GOT3 (cell line): ENCODE measurements at places on chromosomes 7 and 10.
A peak's percentile ranks its signal among the peaks of the same experiment; 100 is the strongest.

GRCh38 chr7:147298611-147299043 is 1182.0 kb downstream of the CNTNAP2 start:
- no peak for DNase-seq

DNA sequence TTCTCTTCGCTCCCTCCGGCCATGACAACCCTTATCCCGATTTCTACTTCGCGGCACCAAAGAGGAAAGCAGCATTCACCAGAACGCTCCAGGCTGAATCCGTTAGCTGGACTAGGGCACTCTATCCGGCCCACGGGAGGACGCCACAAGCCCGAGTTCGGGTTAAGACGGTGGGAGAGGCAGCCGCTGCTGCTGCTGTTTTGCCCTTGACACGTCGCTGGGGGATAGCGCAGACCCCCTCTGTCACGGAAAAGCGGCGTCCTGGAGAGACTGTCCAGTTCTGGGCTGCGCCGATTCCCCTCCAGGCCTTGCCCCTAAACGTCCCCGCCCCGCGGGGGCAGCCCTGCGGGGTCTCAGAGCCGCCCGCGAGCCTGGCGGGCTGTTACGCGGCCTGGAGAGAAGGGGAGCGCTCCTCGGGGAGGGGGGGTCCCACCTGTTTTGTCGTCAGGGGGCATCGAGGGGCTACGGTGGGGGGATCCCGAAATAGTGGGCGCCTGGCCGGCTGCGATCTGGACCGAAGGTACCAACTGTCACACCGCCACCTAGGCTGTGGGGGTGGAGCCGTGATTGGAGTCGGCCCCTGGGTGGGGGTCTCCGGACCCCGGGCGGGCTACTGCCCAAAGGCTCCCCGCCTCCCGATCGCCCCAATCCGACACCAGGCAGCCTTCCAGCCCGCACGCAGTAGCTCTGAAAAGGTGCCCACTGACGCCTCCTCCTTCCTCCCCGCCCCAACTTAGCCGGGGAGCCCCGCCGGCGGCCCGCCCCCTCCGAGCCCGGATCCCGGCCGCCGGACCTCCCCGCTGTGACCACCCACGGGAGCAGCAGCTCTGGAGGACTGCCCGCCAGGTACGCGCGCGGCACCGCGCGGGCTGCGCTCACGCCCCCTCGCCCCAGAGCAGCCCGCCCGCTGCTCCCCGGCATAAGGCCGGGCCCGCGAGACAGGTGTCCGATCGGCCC is 772 bp downstream of the SGMS1 start:
- DNase-seq = no peak

DNA sequence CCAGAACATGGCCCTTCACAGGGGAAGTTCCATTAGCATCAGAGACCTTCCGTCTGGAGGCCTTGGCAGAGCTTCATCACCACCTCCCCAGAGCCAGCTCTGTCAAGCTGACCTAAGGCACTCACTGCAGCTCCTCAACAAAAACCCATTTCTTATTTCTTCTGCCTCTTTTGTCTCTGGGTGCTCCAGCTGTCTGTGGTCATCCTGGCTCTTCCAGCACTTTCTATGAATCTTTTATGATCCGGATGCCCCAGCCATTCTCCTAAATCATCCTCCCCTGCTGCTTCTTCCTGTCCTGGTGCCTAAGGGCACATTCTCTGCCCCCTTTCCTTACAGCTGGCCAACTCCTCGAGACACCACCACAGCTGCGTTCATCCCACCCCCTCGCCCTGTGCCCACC is 171.7 kb upstream of the INSYN2A start:
- no peak for DNase-seq

DNA sequence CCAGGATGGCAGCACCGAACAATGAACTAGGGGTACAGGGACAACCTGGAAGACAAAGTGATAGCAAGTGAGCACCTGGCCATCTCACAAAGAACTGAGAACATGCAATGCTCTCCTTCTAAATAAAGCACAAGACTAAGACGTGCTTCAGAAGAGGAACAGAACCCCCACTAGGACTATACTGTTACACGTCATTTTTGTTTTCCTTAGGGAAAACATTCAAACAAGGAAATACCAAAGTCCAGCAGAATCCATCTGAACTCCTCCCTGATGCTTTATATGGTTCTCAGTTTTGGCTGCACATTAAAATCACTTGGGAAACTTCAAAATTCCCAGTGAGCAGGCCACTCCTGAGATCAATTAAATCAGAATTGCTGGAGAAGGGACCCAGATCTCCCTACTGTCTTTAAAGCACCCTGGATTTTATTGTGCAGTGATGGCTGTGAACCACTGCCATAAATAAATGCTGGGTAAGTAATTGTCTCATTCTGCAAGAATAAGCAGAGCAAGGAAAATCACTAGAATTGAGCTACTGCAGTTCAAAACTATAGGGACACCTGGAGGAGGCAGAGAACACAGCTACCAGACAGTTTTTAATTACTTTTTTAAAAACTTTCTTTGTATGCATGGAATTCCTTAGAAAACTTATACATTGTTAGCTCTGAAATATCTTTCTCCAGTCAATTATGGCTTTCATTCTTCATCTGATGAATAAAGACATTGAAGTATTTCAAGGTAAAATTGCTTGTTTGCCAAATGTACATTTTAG is 866.5 kb upstream of the GHITM start:
- no peak for DNase-seq

GRCh38 chr10:62779487-62780248 is 24.9 kb upstream of the ADO start:
- no peak for DNase-seq

GRCh38 chr10:74329873-74330272 is 178.9 kb downstream of the ADK start:
- no peak for DNase-seq

GRCh38 chr10:16995867-16996529 is 133.6 kb downstream of the CUBN start:
- DNase-seq = no peak

- DNase-seq = no peak
Observed at GRCh38 chr7:149599636-149600206, 102.1 kb upstream of the ZNF746 start.

DNA sequence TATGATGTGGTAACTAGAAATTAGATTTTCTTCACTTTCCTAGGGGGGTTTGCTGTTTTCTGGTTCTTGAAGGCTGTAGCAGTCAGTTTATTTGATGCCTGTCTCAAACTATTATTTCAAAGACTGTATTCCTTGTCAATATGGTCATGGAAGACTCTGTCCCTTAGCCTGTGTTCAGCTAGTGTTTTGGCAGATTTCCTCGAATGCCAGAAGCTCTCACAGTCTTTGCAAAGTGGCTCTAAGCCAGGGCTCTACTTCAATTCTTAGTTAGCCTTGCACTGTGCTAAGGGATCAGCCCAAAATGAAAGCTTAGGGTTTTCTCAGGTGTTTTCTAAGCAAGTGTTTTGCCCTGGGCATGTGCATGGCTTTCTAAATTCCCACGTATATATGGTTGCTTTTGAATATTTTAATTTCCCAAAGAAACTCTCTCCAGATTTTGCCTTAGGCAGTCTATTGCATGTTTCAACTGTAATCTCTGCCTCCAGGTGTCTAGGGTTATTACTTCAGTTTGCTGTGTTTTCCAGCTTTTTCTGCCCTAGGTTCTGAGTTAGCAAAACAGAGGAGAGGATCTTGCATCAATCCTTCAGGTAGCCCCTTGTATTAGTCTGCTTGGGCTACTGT is 7.2 kb upstream of the C1GALT1 start:
- DNase-seq = no peak

GRCh38 chr7:26686448-26686981 is 177.9 kb downstream of the SKAP2 start:
- no peak for DNase-seq

- no peak for DNase-seq
Observed at GRCh38 chr10:74898201-74898976, 72.0 kb downstream of the KAT6B start.

DNA sequence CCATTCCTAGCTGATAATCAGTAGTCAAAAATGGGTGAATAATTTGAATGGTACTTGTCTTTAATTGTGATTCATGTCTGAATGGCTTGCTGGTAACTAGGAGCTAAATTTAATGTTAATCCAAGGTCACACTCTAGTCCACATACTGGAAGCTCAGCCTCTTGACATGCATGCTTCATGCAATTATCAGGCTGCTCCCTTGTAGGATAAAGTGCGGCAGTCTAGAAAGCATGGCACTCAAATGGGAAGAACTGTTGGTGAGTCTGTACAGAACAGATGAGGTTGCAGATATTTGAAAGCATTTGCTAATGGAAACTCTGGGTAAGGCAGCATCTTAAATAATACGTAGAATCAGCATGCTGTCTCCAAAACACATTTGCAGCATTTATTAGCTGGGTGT is 499.4 kb downstream of the AUTS2 start:
- no peak for DNase-seq

DNA sequence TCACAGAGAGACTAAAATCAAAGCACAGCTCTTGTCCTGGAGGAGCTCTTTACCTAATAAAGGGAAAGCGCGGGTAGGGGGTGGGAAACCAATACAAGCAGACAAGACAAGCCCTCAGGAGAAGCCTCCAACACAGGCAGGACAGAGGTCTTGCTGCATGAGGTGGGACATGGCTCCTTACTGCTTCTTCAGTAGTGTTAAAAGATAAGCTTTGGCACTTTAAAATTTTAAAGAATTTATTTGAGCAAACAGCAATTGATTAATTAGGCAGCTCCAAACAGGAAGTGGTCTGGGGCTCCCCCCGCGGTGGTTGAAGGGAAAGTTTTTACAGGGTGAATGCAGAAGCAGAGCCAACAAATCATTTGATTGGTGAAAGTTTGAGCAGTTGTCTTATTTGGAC is 50.3 kb upstream of the MACC1 start:
- no peak for DNase-seq

- DNase-seq = no peak
Observed at GRCh38 chr7:55073051-55073511, 54.3 kb downstream of the EGFR start.

DNA sequence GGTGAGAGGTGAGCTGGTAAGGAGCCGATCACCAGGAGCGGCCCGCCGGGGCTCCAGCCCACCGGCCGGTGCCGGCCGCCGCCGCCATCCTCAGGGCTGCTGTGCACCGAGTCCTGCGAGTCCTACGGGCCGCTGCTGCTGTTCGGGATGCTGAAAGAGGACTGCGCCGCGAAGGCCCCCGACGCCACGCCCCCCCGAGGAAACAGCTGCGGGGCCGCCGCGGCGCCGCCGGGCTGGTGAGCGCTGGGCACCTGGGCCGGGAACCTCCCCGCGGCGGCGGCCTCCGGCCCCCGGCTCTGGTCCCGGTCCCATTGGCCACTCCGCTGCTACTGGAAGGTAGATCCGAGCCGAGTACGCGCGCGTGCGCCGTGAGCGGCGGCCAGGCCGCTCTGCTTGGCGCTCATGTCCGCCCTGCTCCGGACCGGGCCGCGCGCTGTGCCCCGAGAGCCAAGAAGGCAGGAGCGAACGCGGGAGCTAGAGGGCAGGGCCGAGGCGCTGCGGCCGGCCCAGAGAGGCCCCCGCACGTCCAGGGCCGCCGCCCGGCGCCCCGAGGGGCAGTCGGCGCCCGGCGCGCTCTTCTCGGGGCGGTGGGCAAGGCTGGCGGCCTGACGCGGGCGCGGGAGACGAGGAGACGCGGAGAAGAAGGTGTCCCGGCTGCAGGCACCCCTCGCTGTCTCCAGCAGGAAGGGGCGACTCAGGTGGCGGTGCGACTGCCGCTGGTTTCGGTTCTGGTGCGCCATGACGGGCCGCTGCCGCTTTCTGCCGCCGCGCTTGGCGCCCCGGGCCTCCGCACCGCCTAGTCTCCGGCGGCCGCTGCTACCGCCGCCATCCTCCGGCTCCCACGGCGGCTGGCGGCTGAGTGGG is 121.3 kb upstream of the WIPF3 start:
- peak; percentile 23 for DNase-seq

DNA sequence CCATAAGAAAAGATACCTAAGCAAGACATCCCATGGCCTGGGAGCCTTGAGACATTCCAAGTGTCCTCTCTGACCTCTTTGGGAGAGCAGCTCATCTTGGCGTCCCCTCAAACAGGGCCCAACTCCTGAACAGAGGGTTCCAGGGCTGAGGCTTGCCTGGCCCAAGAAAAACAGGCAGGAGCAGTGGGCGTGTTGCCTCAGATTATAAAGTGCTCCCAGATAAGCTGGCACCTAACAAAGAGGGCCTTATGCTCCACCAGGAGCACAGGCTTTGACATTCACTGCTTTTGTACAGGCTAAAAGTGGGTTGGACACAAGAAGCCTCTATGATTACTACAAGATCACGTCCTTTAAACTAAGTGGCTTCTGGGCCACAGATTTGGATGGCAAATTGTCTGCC is 193.1 kb downstream of the FGFR2 start:
- no peak for DNase-seq

- no peak for DNase-seq
Observed at GRCh38 chr10:96450529-96451207, 63.1 kb downstream of the TLL2 start.

DNA sequence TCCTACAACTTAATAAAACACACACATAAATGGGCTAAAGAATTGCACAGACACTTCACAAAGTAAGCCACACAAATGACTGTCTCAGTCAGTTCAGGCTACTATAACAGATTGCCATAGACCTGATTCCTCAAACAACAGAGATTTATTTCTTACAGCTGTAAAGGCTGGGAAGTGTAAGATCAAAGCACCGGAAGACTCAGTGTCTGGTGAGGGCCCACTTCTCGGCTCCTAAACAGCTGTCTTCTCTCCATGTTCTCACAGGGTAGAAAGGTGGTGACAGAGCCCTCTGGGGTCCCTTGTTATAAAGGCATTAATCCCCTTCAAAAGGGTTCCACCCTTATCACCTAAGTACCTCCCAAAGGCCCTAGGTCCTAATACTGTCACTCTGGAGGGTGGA is 18.3 kb downstream of the STK32C start:
- DNase-seq = no peak

DNA sequence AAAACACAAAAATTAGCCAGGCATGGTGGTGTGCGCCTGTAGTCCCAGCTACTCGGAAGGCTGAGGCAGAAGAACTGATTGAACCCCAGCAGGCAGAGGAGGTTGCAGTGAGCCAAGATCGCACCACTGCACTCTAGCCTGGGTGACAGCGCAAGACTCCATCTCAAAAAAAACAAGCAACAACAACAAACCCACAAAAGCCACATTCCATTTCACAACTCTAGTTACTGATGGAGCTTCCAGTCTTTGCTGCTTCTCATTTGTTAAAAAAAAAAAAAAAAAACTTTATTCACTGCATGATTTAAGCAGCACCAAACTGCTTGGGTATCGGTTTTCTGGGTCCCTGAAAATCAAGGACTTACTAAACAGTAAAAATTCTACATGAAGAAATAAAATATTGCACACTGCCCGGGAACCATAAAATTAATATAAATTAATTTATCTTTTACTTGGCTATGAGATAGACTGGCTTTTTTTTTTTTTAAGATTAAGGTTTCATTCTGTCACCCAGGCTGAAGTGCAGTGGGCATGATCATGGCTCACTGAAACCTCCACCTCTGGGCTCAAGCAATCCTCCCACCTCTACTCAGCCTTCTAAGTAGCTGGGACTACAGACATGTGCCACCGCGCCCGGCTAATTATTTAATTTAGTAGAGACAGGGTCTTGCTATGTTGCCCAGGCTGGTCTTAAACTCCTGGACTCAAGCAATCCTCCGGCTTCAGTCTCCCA is 42.0 kb downstream of the SRPK2 start:
- DNase-seq = no peak

DNA sequence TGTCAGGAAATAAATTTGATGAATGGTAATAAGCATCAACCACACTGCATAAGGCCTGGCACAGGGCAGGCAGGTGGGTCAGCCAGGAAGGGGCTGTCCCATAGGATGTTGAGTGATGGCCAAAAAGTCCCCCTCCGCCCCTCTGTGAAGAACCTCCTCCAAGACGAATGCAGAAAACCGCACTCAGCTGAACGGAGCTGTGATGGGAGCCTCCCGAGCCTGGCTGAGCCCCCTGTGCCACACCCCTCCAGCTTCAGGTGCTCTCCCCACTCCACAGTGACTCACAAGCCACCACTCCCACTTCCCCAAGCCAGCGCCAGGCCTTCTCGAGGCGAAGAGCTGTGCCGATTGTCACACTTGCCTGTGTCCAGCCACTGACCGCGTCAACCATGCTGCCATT is 184.2 kb downstream of the MAD1L1 start:
- no peak for DNase-seq
